ENCODE measurements at places on chromosomes 11 and 22.

- no peak for DNase-seq
Observed at GRCh38 chr11:9664276-9665171, 647 bp downstream of the SWAP70 start.

DNA sequence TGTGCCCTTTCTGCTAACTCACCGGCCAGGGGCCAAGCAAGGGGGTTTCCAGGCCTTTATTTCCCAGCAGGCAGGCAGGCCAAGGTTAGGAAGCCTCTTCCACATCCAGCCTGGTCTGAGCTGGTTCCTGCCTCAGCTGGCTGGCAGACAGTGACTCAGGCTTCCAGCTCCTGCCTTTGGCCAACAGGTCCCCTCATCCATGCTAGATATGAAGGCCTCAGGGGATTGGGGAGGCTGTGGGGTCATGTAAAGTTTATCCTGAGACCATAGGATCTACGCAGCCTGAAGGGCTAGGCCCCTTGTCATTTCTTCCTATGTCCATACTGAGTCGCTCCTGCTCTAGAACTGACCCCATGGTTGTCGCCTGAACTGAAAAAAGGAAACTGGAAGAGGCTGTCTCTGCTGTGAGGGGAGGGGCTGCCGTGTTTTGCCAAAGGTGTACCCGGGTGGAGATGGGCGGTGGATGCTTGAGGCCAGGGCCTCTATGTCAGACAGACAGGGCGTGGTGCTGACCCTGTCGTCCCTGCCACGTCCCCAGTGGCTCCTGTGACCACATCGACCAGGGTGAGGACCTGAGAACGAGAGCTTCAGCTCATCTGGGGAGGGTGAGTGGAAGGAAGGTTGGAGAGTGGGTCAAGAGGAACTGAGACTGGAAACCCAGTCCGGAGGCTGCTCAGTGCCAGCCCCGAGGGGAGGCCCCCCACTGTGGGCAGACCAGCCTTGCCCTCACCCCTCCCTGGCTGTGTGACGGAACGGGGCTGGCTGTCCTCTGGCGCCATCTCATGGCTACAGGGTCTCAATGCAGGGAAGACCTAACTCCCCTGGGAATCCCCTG lies 17.0 kb downstream of the P2RY6 start:
- DNase-seq, result peak; percentile 69

GRCh38 chr11:45655831-45656230 lies 9.6 kb downstream of the CHST1 start:
- DNase-seq, result no peak

DNA sequence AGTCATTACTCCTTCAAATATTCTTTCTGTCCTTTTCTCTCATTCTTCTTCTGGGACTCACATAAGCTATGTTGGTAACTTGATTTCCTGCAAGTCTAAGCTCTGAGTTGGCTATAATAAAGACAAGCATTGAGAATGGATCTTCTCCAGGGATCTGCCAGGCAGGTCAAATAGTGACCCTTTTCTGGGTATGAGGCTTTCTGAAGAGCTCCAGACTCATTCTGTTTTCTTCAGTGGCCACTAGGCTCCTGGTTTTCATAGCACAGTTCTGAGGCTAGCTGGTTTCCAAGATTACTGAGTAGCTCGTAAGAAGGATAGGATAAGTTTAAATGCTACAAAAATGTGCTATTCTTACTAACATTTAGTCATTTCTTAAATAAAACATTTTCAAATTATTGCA lies 38.3 kb downstream of the TMPRSS5 start:
- DNase-seq, result no peak

DNA sequence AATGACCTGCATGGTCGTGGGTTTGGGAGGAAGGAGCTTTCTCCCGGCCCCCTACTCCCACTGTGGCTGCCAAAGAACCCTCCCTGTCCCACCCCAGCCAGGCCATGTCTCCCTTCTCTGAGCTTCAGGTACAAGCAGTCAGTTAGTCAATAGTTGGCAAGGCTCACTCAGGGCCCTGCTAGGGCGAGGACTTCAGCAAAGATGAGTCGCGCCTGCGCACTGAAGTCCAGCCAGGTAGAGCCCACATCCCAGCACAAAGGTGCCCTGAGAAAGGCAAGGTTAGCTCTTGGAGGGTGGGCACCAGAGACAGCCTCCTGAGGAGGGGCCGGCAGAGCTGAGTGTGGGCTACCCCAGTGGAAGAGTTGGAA lies 11.1 kb downstream of the C11orf86 start:
- DNase-seq, result no peak

DNA sequence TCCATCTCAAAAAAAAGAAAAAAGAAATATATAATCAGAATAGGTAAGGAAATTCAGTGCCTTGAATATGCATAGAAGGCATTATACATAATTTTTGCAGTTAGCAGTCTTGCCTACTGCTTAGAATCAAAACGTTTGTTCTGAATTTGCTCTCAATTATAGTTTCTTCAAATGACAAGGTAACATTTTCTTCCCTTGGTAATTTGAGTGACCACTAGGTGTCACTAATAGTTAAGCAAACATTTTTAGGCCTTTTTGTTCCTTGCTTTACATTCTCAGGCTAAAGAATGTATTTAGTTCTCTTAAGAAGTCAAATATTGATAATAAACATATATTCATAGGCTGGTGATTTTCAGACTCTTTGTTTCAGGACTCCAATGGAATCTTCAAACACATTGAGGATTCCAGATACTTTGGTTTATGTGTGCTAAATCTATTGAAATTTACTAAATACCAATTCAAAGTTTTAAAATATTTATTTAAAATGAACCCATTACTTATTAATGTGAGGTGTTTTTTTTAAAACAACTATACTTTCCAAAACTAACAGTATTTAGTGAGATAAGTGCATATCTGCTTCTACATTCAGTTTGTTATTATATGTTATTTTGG lies 55.0 kb upstream of the DEPDC7 start:
- DNase-seq, result no peak

DNA sequence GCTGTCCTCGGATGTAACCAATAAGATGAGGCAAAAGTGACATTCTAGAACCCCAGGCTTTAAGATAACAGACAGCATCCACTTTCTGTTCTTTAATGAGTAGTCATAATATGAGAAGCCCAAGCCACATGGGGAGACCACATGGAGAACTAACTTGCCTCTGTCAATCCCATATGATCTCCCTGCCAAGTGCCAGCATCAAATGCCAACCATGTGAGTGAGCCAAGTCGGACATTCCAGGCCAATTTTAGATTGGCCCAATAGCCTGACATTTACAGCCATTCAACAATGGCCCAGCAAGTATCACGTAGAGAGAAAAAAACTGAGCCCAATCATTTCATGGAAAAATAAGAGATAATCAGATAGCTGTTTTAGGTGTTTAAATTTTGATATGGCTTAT lies 2048.3 kb upstream of the RAG2 start:
- no peak for DNase-seq

DNA sequence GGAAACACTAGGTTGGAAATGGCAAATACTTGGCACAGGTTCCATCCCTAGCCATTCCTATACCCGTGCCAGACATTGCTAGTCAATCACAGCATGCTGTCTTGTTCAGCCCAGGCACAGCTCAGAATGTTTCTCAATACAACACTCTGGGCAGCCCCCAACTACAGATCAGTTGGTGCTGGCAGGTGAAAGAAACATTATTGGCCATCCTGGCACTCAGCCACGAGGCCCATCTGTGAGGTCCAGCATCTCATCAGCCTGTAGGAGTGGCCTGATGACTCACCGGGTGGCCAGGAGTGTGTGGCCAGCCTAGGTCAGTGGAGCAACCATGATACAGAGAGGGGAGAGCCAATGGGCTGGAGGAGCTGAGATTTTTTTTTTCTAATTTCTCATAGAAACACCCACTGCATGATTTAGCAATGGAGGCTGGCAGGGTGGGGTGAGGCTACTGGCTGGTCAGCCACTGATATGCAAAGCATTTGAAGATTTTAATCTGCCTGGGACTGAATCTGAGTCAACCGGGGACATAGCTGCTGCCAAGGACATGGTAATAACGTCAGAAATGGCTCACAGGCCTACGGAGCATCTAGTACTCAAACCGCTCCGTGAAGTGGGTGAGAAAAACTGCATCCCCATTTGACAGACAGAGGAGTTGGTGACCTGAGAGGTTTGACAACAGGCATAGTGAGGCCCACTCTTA lies 5.4 kb downstream of the MYO18B start:
- no peak for DNase-seq

GRCh38 chr22:28187612-28188011 lies 268.6 kb upstream of the PITPNB start:
- no peak for DNase-seq

- no peak for DNase-seq
Observed at GRCh38 chr11:16793009-16793408, 54.6 kb downstream of the C11orf58 start.

DNA sequence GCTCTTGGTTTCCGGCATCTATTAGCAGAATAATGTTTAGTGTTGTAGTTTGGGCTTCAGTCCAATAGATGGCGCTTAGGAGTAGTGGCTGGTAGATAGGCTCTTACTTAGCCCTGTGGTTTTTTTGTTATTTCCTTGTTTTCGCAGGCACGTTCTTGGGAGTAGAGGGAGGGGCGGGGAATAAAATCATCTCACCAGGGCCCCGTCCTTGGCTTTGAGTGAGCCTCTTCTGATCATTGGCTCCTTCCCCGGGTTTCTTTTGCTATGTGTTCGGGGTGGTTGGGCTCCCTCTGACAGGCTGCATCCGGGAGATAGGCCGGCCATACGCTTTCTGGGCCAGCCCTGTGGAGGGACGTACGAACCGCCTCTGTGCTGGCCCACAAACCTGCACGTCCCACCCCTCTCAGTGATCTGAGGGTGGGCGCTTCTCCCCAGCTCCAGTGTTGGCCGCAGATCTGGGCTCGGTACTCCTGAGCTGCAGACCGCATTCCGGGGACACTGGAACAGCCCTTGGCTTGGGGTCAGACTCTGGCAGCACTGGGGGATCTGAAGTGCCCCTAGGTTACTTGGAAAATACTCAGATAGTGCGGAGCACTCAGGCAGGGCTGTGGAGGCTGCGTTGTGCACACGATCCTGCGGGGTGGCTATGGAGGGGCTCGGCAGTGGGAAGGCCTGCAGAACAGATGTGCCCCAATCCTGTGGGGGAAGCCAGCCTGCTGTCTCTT lies 217.0 kb downstream of the DYNC2H1 start:
- peak; percentile 5 for DNase-seq

DNA sequence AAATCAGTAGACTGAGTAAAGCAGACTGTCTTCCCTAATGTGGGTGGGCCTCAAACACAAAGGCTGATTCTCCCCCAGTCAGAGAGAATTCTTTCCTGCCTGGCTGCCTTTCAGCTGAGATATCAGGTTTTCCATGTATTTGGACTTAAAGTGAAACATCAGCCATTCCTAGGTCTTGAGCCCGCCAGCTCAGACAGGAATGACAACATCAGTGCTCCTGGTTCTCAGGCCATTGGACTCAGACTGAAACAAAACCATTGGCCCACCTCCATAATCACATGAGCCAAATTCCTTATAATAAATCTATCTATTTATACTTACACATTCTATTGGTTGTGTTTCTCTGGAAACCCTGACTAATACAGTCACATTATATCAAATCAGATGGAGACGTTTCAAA lies 56.7 kb upstream of the CLPB start:
- DNase-seq, result no peak

GRCh38 chr22:50544746-50545253 lies 899 bp upstream of the KLHDC7B start:
- no peak for DNase-seq

- no peak for DNase-seq
Observed at GRCh38 chr11:7204778-7205177, 46.9 kb upstream of the SYT9 start.

DNA sequence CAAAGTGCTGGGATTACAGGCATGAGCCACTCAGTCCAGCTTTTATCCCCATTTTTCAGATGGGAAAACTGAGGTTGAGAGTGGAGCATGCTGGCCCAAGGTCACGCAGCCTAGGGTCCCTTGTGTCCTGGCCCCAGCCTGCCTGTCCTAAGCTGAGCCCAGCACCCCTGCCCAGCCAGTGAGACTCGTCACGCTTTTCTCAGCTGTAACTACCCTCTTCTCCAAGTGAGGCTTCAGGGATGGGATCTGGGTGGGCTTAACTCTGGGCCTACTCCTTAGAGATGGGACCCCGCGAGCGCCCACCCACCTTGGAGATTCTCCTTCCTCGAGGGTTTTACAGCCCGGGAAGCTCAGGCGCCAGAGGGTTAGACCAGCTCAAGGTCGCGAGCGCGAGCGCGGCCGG lies 390 bp upstream of the TMEM151A start:
- DNase-seq, result no peak

DNA sequence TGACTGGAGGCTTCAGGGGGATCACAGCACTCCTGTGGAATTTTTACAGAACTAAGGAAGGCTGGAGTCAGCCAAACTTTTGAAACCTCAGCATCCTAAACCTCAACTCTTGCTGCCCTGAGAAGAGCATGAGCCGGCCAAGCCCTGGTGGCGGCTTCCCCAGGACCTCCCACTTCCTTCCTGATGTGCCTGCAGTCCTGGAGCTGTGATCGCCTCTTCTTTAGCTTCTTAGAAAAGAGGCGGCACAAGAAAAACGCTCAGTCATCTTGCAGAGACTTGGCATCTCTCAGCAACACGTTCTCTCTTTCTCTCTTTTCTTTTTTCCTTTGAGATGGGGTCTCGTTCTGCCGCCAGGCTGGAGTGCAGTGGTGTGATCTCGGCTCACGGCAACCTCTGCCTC lies 40.4 kb upstream of the AMPD3 start:
- no peak for DNase-seq

DNA sequence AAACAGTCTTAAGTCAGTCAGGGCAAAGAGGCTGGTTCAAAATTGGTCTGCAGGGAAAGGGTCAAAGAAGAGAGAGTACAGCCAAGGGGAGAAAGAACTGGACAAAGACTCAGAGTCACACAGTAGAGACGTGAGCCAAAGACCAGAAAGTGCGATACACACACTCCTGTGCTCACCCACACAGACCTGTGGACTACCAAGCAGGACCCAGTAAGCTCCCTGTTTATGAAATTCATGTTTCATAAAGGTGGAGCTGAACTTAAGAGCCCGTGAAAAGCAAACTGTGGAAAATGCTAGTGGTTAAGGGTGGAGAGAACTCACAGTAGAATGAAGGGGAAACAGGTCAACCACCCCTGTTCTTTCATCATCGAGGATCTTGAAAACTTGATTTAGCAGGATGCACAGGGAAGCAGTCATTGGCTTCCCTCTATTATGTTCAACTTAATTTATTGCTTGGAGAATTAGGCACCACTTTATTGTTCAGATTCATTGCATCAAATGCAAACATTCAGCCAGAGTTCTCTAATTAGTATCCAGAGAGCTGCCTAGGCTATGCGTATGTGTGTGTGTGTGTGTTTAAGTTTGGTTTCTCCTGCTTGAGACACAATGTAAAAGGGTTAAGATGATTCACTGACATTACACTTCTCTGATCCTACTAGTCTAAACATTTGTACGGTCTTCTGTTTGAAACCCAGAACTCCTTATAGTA lies 160.9 kb upstream of the MTMR2 start:
- DNase-seq, result no peak

- no peak for DNase-seq
Observed at GRCh38 chr22:17368554-17369438, 464 bp upstream of the CECR2 start.

- no peak for DNase-seq
Observed at GRCh38 chr22:29224121-29224858, 18.6 kb downstream of the EMID1 start.
